ENCODE measurements at places on chromosomes 2 and 18.

- DNase-seq, result no peak
Measured at GRCh38 chr2:101410746-101411145, 23.4 kb upstream of the CREG2 start.

- no peak for DNase-seq
Measured at GRCh38 chr18:44537526-44537925, 143.2 kb upstream of the SETBP1 start.

GRCh38 chr2:176830362-176830761 lies 382.2 kb upstream of the HNRNPA3 start:
- DNase-seq, result no peak

DNA sequence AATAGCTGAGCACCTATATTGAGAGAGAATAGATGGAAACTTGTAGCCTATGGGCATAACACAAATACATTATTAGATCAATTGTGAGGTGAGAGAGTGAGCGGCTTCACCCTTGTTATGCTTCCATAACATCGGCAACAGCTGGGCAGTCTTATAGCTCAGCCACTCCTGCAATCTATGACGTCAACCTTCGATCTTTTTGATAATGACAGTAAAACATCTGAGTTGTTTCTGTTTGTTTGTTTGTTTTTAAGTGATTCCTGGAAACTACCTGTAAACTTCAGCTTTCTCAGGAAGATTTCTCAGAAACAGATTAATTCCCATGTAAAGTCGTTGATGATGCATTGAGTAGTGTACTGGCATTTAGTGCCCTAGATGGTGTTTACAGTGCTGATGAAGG lies 90.0 kb downstream of the DSEL start:
- DNase-seq, result no peak

- no peak for DNase-seq
Measured at GRCh38 chr2:176081837-176082524, 1.8 kb downstream of the EVX2 start.

- DNase-seq, result no peak
Measured at GRCh38 chr2:240966457-240966905, 31.9 kb upstream of the SNED1 start.

- no peak for DNase-seq
Measured at GRCh38 chr2:168517816-168518215, 61.7 kb downstream of the CERS6 start.

GRCh38 chr18:36302676-36303075 lies 5.2 kb downstream of the FHOD3 start:
- DNase-seq, result no peak
